Type B pancreatic cell (in vitro differentiated cells): ENCODE measurements at places on chromosomes 12 and 14. TPM values are rescaled to one million over a fixed set of nuclear protein-coding genes. Genes with fewer than 3 reads are reported as not detected.

DNA sequence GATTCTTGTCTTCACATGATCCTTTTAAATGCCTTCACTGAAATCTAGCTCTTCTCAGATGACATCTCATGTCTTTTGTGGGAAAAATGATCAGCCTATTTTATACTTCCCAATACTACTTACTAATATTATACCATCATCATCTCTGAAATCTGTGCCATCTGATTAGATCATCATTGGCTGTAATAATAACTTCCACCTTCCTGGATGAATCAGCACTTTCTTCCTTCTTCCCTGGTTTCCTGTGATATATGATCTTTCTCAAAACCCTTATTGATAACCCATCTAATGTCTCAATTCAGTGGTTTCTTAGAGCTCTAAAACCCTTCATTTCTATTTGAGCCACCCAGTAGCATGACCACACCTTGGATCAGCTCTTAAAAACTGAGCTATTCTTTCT lies 30.9 kb downstream of the GPR137C start:
- H3K4me3 ChIP-seq = no peak overlapping the region
- no peak for DNase-seq
- H3K27me3 ChIP-seq = no peaks in the 10 kb centered on the region
- no peaks in the 10 kb centered on the region for H3K36me3 ChIP-seq

SAMD4A gene
- 14.4 and 23.0 TPM in 2 replicates for total RNA-seq

RD3L gene
- not detected in 2 replicates for total RNA-seq

- no peaks in the 10 kb centered on the region for H3K36me3 ChIP-seq
- DNase-seq = no peak
- no peak overlapping the region for H3K27ac ChIP-seq
- no peak overlapping the region for H3K4me3 ChIP-seq
These were observed 120.8 kb downstream of the PTCSC3 start for GRCh38 chr14:36055681-36056225.

GUCY2C gene
- 2.1 and 21.2 TPM in 2 replicates for total RNA-seq

KRT85 gene
- not detected in 2 replicates for total RNA-seq

AMN gene
- 18.3 and 51.7 TPM in 2 replicates for total RNA-seq

RNASE1 gene
- total RNA-seq = 476 and 793 TPM in 2 replicates

DNA sequence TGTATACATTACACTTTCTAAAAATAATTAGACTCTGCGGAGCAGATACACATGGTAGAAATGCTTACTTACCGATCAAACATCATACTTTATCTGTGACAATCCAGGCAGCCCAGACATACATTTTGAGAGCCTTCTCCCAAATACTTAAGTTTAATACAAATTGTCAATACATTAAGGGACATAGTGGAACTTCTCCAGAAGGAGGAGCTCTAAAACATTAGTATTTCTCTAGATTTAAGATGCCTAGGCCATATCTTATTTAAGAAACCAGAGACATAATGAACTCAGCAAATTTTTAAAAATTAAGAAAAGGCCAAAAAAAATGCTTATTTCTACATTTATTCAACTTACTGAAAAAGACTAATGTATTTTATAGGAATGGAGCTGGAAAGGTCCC lies 16.1 kb downstream of the ACSM4 start:
- H3K36me3 ChIP-seq = no peaks in the 10 kb centered on the region
- DNase-seq = no peak
- peaks cover 21% of the 10 kb centered on the region for H3K27me3 ChIP-seq

CCDC196 gene
- not detected in 2 replicates for total RNA-seq

DNA sequence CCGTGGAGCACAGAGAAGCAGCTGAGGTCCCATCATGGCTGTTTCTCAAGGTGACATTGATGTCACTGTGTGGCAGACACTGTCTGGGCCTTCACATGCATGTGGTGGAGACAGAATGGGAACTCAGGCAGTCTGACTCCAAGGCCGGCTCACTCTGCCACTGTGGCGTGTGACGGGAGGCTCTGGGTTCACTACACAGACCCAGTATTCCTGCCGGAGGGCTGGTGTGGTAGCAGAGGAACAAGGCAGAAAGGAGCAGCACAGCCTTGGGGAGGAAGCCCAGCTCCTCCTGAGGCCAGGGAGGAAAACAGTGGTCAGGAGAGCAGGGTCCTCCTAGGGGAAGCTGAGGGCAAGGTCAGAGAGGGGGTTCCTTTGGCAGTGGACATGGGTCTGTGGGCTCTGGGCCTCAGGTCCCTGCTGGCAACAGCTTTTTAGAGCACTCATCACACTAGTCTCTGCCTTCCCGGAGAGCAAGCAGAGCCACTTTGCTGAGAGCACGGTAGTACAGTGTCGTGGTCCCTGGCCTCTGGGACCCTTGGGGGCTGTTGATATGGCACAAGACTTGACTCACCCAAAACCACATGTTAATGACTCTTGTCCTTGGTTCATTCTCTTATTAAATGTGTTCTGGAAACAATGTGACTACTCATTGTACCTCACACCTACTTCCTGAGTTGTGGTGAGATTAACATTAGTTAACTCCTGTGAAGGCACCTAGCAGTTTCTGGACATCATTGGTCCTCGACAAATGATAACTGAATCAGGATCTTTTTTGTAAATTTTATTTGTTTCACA lies 21.3 kb downstream of the DCAF4 start:
- no peak overlapping the region for H3K4me3 ChIP-seq
- no peak overlapping the region for H3K27ac ChIP-seq
- H3K36me3 ChIP-seq = peaks cover 5% of the 10 kb centered on the region
- H3K4me1 ChIP-seq = no peaks in the 10 kb centered on the region
- DNase-seq = no peak
- H3K27me3 ChIP-seq = no peaks in the 10 kb centered on the region

DNA sequence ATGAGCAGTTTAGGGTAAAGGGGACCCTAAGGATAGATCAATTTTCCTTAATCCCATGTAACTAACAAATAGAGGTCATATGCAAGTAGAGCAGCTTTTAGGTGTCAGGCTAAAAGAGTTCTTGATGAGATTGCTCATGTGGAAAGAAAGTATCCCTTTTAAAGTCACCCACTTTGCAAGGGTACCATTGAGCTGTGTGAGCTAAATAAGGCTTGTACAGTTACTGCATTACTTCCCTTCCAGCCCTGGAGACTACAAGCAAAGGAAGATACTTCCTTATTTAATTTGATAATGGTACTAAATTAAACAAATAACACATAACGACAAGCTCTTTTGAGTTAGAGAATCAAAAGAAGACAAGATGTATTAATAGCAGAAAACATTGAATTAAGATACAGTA lies 191.7 kb downstream of the TMX1 start:
- no peak overlapping the region for H3K27ac ChIP-seq
- H3K36me3 ChIP-seq = no peaks in the 10 kb centered on the region
- no peak for DNase-seq
- H3K4me3 ChIP-seq = no peak overlapping the region

DNA sequence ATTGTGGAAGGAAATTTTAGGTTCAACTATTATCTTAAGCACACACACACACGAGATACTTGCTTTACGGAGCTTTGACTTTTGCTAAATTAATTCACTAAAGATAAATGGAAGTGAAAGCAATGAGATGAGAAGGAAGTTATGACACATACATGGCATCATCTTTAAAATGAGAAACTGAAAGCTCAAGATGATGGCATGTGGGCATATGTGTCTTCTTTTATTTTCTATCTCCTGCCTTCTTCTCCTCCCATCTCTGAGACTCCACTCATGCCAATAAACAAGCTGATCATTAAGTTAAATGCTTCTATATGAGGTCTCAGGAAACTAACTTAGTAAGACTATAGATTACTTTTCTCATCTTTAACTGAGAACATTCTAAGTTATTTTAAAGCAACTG lies 216.7 kb downstream of the MED13L start:
- no peak overlapping the region for H3K27ac ChIP-seq
- H3K4me1 ChIP-seq = peaks cover 13% of the 10 kb centered on the region
- H3K27me3 ChIP-seq = no peaks in the 10 kb centered on the region
- no peak overlapping the region for H3K4me3 ChIP-seq
- no peaks in the 10 kb centered on the region for H3K36me3 ChIP-seq

DNA sequence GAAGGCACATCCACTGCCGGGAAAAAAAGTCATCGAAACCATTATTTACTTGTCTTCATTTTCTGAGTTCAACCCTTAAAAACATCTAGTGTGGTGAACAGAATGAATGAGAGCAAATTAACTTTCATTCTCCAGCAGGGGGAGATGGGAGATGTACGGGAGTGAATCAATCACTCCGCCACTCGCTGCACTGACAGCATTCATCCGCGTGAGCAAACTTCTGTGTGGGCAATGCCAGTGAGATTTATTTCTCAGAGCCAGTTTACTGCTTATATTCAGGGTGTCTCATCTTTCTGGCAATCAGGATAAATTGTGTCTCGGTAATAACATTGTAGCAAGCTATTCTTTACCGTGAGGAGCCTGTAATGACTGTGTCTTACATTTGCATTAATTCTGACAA lies 463.6 kb upstream of the MIS18BP1 start:
- DNase-seq = no peak
- peaks cover 1% of the 10 kb centered on the region for H3K27me3 ChIP-seq
- no peaks in the 10 kb centered on the region for H3K4me1 ChIP-seq
- H3K36me3 ChIP-seq = no peaks in the 10 kb centered on the region
- peak overlapping the region; percentile 35 for H3K27ac ChIP-seq

PTHLH gene
- total RNA-seq = 6.3 and 38.1 TPM in 2 replicates

- H3K27me3 ChIP-seq = no peaks in the 10 kb centered on the region
- H3K4me3 ChIP-seq = no peak overlapping the region
- H3K27ac ChIP-seq = no peak overlapping the region
These were observed 167.2 kb downstream of the CAPZA3 start for GRCh38 chr12:18905134-18905533.

GRCh38 chr14:32509632-32510187 lies 180.6 kb downstream of the AKAP6 start:
- H3K4me3 ChIP-seq = no peak overlapping the region
- no peak for DNase-seq
- no peaks in the 10 kb centered on the region for H3K27me3 ChIP-seq
- H3K36me3 ChIP-seq = no peaks in the 10 kb centered on the region
- peaks cover 41% of the 10 kb centered on the region for H3K4me1 ChIP-seq

KERA gene
- total RNA-seq = 0.17 and 0.24 TPM in 2 replicates

TAS2R50 gene
- 0.86 and 1.8 TPM in 2 replicates for total RNA-seq

JDP2 gene
- 31.3 and 78.6 TPM in 2 replicates for total RNA-seq

KIF26A gene
- 12.9 and 23.4 TPM in 2 replicates for total RNA-seq

POTEM gene
- total RNA-seq = not detected in 2 replicates

GRCh38 chr14:52124791-52125684 lies 56.2 kb upstream of the NID2 start:
- no peaks in the 10 kb centered on the region for H3K36me3 ChIP-seq
- peaks cover 5% of the 10 kb centered on the region for H3K4me1 ChIP-seq
- H3K4me3 ChIP-seq = no peak overlapping the region
- peaks cover 8% of the 10 kb centered on the region for H3K27me3 ChIP-seq
- no peak overlapping the region for H3K27ac ChIP-seq

DNA sequence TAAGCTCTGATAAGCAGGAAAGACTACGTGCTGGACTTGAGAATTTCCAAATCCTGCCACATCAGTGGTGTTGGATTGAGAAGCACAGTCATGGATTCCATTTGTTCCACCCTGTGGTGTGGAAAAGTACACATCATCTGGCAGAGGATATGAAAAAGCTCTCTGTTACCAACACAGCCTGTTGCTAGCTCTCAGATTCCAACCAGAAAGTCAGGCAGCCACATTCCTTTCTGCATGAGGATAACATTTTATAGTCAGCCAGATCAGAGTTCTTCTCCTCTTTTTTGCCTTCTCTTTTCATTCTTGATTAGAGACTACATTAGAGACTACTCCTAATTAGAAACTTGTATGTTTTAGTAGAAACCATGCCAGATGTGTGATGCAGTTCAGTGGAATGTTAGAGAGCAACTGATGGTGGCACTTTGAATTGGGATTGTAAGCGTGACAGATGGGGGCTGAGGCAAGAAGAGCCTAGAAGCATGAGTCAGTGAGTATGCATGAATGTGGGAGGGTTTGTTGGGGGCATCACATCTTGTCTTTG lies 61.2 kb upstream of the STXBP6 start:
- H3K27me3 ChIP-seq = no peaks in the 10 kb centered on the region
- H3K27ac ChIP-seq = peak overlapping the region; percentile 57
- no peaks in the 10 kb centered on the region for H3K36me3 ChIP-seq
- H3K4me3 ChIP-seq = no peak overlapping the region
- peaks cover 7% of the 10 kb centered on the region for H3K4me1 ChIP-seq

RNASE3 gene
- not detected in 2 replicates for total RNA-seq

DNA sequence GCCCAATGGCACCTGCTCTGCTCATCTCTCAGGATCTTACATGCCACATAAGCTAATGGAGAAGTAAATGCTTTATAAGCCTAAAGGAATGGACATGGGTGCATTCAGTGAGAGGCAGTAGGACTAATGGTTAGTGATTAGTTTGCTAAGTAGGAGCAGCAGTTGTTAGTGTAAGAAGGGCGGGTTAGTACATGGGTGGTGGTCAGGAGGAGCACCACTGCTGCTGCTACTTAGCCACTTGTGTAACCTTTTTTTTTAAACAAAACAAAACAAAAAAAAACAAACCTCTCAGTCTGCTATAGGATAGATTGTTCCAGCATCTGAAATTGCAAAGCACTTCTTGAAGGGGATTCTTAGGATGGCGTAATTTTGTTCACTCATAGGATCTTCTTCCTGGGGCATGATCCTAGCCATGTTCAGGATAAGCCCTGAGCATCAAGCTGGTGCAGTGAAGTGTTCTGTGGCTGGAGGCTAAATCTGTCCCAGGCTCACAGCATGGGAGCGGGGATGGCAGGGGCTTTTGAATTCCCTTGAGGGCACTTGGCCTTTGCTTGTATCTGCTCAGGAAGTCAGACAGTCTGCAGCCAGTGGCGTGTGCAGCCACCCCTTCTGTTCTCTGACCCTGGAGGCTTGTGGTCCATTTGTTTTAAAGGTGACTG lies 63.6 kb downstream of the CHST11 start:
- H3K36me3 ChIP-seq = no peaks in the 10 kb centered on the region
- no peaks in the 10 kb centered on the region for H3K27me3 ChIP-seq
- H3K4me3 ChIP-seq = no peak overlapping the region
- no peak for DNase-seq
- H3K4me1 ChIP-seq = peaks cover 46% of the 10 kb centered on the region
- H3K27ac ChIP-seq = peak overlapping the region; percentile 88

GRCh38 chr12:119994892-119995658 lies 6.0 kb downstream of the BICDL1 start:
- no peak for DNase-seq
- no peaks in the 10 kb centered on the region for H3K36me3 ChIP-seq
- no peak overlapping the region for H3K4me3 ChIP-seq
- H3K4me1 ChIP-seq = no peaks in the 10 kb centered on the region
- peaks cover 32% of the 10 kb centered on the region for H3K27me3 ChIP-seq
- H3K27ac ChIP-seq = no peak overlapping the region

LBHD2 gene
- total RNA-seq = not detected in 2 replicates

- peak within 1 kb of the TSS; percentile 71 for H3K27ac ChIP-seq
- peak within 1 kb of the TSS; percentile 85 for H3K4me3 ChIP-seq
- peaks cover 70% of the 10 kb centered on the region for H3K27me3 ChIP-seq
- peak; percentile 79 for DNase-seq
- H3K4me1 ChIP-seq = peaks cover 4% of the 10 kb centered on the region
- no peaks in the 10 kb centered on the region for H3K36me3 ChIP-seq
These were observed at the start of gene TMEM179 for GRCh38 chr14:104604458-104605449. Gene TMEM179 (minus strand): TSS chr14:104604772. CDS start chr14:104604741, 31 bp downstream.

GRCh38 chr12:80157645-80158044 lies 58.3 kb downstream of the OTOGL start:
- no peak overlapping the region for H3K4me3 ChIP-seq
- no peaks in the 10 kb centered on the region for H3K27me3 ChIP-seq
- H3K36me3 ChIP-seq = no peaks in the 10 kb centered on the region
- no peak for DNase-seq

GRCh38 chr12:96233939-96234461 lies 39.8 kb downstream of the ELK3 start:
- H3K27me3 ChIP-seq = no peaks in the 10 kb centered on the region
- H3K4me1 ChIP-seq = peaks cover 4% of the 10 kb centered on the region
- H3K4me3 ChIP-seq = no peak overlapping the region
- no peak overlapping the region for H3K27ac ChIP-seq
- DNase-seq = no peak
- H3K36me3 ChIP-seq = peaks cover 4% of the 10 kb centered on the region
